ENCODE measurements at places on chromosomes 1 and 21.

DNA sequence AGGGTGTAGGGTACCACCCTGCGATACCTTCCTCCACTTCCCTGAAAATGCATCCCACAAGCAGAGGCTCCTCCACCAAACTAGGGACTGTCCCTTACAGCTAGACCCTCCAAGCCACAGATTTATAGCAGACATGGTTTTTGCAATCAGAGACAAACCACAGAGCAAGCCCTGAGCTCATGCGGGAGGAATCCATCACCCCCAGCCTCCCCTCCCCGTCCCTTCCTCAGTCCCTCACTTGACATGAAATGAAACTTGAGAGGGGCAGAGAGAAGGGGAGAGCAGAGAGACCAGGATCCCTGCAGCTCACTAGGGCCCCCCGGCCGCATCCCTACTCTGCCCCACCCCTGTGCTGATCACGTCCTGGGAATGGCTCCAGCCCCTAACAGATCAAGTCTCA, 94.9 kb downstream of the MRPL37 start:
- DNase-seq = peak; percentile 69

GRCh38 chr1:41533731-41534080, 49.2 kb upstream of the EDN2 start:
- no peak for DNase-seq

DNA sequence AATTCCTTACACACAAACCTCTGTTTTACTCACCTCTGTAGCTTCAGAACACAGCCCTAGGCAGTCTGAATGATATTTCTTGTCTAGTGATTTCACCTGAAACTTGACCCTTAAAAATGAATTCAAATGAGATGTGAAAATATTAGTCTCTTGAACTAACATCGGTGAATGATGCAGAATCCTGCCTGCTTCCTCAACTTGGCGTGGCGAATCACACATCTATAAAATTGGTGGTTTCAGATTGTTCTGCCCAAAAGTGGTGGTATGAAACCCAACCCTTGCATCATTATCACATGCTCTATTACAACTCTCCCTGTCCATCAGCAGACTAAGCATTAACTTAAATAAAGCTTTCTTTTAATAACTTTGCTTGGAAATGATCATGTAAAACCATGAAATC, 26.9 kb upstream of the C1orf21 start:
- DNase-seq = no peak

DNA sequence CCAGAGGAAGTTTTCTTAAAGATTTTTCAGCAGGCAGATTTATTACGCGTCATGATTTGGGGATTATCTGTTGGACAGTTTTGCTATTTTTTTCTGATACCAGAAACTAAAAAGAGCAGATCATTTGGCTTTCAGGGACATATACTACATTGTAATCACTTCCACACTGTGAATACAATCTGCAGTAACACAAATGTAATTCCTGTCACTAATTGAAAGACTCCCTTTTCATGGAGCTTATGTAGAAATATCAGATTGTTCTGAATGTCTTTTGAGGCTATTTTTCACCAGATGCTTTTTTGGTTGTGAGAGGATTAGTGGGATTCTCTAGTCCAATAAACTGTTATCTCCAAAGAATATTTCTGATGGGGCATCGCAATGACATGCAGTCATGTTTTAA, 464.2 kb downstream of the DISC1 start:
- peak; percentile 8 for DNase-seq

DNA sequence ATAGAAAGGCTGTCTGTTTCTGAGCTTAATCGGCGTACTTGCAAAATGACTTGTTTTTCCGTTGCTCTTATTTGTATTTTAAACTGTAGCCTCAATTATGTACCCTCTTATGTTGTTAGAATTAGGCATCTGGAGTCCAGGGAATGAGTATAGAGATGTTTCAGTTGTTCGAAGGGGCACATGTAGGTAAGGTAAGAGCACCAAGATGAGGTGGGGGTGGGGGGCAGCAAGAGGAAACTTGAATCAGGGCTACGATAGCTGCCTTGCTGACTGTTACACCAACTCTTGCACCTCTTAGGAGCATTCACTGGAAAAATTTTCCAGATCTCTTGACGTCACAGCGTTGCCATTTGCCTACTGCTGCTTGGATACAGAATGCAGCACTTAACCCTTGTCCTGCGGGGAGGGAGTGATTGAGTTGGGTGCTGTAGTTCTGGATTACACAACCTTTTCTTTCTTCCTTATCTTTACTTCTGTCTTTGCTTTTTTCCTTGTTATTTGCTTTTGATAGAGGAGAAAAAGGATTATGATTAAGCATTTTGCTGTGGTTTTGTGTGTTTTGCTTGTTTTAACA, 3.2 kb downstream of the ATP1B1 start:
- DNase-seq = peak; percentile 76

- DNase-seq = no peak
These were observed 3.4 kb downstream of the FOXO6 start for GRCh38 chr1:41364442-41365319.

GRCh38 chr1:183622884-183623785, 12.4 kb downstream of the ARPC5 start:
- DNase-seq = peak; percentile 68

DNA sequence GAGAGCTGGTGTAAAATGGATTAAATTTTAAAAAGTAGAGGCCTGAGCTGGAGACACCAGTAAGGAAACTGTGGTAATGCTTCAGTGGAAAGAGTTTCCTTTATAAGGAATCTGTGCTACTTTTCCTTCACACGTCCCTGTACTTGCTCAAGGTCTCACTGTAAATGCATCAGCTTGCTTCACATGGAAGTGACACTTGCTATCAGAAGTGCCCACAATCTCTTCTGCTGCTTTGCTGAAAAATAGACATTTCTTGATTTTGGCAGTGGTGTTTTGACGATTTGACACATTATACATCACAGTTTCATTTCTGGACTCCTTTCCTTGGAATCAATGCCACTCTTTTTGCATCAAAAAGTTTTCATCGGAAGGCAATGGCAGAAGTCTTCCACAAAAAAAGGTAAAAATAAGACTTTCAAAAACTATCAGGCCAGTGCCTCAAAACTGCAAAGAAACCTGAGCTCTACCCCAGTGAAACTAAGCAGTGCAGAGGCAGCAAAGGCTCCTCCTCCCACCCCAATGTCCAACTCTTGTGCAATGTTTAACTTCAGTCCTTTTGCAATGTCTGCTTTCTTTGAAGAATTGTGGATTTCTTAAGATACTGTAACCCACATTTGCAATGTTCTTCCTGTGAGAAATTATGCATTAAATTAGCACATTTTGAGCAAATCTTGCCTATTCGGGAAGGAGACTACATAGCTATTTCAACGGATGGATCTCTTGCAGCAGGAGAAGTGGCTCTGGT, 18.4 kb upstream of the TSPAN2 start:
- peak; percentile 26 for DNase-seq

DNA sequence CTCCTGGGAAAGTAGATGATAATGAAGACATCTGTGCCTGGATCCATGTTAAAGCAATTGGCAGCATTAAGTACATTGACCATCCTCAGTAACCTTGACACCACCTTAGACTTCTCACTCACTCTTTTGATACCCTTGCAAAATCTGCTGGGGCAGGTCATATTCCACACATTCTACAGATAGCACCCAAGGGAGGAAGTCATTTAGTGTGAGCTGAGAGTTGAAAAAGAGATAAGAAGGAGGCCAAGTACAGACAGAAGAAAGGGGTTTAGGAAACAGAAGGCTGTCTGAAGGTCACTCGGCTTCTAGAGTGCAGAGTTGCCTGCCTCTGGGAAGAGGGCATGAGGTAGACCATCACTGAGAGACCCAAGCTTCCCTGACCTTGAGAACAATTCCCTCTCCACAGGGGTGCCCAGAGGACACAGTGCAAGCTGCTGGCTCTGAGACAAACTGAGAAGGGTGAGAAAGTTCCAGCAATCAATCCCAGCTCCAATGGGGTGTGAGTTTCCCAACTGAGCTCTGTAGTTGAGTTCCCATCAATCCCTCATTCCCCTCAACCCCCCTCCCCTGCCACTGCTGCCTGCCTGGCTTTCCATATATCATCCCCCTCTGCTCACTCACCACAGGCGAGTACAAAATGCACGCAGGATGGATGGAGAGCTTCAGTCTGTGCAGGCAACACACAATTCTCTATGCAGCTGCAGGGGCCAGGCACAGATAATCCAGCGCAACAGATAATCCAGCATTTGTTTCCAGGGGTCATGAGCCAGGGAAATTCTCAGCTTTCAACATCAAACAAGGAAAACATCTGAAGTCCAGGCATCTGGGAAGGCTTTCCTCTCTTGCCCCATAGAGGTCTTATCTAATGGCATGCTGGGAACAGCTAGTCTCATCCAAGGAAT, 7.4 kb upstream of the MOB3C start:
- DNase-seq = no peak

- no peak for DNase-seq
These were observed 807.1 kb downstream of the USP25 start for GRCh38 chr21:16536643-16537434.

GRCh38 chr21:15054606-15055239, 10.1 kb downstream of the NRIP1 start:
- DNase-seq = no peak

DNA sequence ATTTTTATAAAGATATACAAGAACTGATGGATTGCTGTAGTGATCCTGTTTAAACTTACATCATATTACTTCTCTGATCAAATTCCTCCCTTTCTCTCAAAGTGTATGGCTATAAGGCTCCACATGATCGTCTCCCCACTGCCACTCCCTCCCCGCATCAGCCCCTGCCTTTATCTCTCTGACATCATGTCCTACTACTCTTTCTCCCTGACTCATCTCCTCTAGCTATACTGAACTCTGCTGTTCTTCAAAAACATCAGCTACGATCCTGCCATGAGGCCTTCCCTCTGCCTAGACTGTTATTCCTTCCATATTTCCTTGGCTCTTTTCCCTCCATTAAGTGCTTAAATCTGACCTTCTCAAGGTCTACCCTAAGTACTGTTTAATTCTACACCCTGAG, 22.8 kb downstream of the HFM1 start:
- no peak for DNase-seq

- no peak for DNase-seq
These were observed 56.8 kb upstream of the SLC30A10 start for GRCh38 chr1:219985169-219985568.

DNA sequence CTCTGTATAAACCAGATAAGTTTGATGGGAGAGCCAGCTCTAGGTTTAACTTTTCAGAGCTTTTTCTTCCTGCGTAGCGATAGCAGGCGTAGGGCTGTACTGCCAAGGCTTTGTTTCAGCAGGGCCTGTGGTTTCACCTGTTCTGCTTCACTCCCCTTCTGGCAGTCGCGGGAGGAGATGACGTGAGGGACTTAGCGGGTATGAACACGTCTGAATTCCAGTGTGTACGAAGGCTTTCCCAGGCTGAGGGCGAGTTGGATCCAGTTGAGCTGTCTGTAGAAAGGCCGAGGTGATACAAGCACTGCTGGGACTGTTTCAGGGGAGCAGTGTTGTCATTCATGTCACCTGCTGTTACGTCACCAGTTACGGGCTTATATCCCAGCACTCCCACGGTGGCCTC, 21.2 kb downstream of the PEX14 start:
- no peak for DNase-seq

- DNase-seq = no peak
These were observed 26.2 kb downstream of the SZT2 start for GRCh38 chr1:43415901-43416300.

DNA sequence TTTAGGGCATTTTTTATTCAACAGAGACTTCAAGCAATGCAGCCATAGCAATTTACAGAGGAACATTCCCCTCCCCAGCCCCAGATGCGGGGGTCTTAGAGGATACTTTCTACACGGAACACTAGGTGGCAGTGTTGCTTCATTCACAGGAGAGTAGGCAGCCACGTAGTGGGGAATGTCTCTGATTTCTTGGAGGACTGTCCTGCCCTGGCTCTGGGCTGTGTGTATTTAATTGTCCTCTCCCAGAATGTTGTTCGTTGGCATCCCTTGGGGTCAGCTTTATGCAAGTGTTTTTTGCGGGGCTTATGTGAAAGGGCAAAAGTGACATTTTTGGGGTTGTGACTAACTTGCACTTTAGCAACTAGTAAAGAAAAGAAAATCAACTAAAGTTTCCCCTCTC, 96.9 kb downstream of the PAPPA2 start:
- DNase-seq = peak; percentile 68

DNA sequence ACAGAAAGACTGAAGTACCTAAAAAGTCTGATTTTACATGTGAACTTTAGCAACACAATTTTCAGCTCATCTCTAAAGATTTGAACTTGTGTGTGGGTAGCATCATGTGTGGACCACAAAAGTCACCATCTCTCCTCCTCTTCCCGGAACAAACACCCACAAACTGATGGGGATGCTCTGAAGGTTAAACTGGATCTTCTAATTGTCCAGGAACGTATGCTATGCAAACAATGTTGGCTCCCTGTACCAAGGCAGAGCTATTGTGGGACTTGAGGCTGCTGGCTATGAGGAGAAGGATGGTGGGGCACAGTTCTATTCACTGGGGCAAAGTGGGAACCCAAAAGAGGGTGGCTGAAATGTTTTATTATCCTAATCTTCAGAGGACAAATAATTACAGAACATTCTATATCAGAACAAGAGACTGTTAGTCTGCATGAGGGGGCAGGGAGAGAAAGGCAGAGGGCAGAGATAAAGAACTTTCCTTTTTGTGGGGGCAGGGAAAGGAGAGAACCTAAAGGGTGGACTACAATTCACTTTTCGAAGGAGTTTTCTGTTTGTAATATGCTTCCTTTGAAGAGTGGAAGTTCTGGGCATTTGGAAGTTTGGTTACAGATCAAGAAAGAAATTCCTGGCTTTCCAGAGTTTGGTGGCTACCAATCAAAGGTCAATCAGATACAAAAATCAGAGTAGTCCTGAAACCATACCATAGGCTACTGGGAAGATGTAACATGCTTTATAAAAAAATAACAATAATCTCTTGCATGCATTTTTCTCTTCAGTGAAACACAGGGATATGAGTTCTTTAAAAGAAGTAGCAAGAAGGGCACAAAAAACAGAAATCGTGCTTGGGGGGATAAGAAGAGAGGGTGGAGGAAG, 62.9 kb downstream of the GADD45A start:
- DNase-seq = peak; percentile 70

DNA sequence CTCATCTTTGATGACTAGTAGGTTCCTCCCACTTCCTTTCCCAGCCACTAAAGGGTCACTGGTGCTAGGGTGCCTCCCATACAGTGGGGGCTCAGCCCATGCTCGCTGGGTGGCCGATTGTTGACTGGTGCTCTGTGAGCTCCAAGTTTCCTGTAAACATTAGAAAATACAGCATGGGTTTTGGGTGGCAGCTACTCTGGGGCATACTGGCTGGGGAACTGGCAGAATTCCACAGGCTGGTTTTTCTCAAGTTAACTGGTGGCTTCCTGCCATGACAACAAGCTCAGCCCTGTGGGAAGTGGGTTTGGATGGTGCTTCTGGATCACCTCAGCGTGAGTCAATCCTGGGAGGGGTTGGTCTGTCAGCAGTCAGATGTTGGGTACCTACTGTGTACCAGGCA, 28.7 kb upstream of the CRNN start:
- DNase-seq = no peak

- DNase-seq = no peak
These were observed 3.4 kb downstream of the SEMA6C start for GRCh38 chr1:151143057-151143435.

DNA sequence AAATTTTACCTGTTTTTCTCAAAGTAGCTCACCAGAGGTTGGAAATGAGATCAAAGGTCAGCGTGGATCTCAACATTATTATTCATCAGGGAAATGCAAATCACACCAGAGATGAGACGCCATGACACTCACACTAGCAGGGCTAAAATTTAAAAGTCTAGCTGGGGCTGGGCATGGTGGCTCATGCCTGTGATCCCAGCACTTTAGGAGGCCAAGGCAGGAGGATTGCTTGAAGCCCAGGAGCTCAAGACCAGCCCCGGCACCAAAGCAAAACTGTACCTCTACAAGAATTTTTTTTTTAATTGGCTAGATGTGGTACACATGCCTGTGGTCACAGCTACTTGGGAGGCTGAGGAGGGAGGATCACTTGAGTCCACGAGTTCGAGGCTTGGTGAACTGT, 41.4 kb upstream of the PCBP3 start:
- DNase-seq = no peak

- no peak for DNase-seq
These were observed 65.4 kb downstream of the NPHP4 start for GRCh38 chr1:5926686-5927435.
